ENCODE measurements at places on chromosomes 7 and 10. TPM values are rescaled to one million over a fixed set of nuclear protein-coding genes. Genes with fewer than 3 reads are reported as not detected.

The SPDYE2 gene
- total RNA-seq = not detected

The CARD11 gene
- total RNA-seq = 0.84 TPM

The AKR1D1 gene
- not detected for total RNA-seq

The POM121 gene
- 7.9 TPM for total RNA-seq

The NUTM2E gene
- not detected for total RNA-seq

The NXPH1 gene
- not detected for total RNA-seq

The SLC26A3 gene
- total RNA-seq = not detected

The ATOH7 gene
- total RNA-seq = not detected

All from bronchus fibroblast of lung (primary cell).